Activated CD8-positive, alpha-beta T cell treated with anti-CD3 and anti-CD28 coated beads for 36 hours (primary cell): ENCODE measurements at places on chromosomes 5 and 9.
A peak's percentile ranks its signal among the peaks of the same experiment; 100 is the strongest.

GRCh38 chr5:1794901-1795290 is 4.7 kb downstream of the MRPL36 start:
- no peak for DNase-seq
- no peak overlapping the region for H3K27ac ChIP-seq
- peaks cover 28% of the 10 kb centered on the region for H3K36me3 ChIP-seq
- H3K4me3 ChIP-seq: no peak overlapping the region
- H3K4me1 ChIP-seq: peaks cover 79% of the 10 kb centered on the region

- no peak overlapping the region for H3K4me3 ChIP-seq
- H3K27me3 ChIP-seq: peaks cover 2% of the 10 kb centered on the region
- DNase-seq: no peak
- H3K27ac ChIP-seq: no peak overlapping the region
- H3K4me1 ChIP-seq: no peaks in the 10 kb centered on the region
Observed at GRCh38 chr5:2666081-2666480, 85.4 kb downstream of the IRX2 start.

- H3K27ac ChIP-seq: peak overlapping the region; percentile 86
- no peaks in the 10 kb centered on the region for H3K27me3 ChIP-seq
- peak overlapping the region; percentile 77 for H3K4me3 ChIP-seq
- no peaks in the 10 kb centered on the region for H3K36me3 ChIP-seq
Observed at GRCh38 chr5:8456846-8457186, 587.9 kb downstream of the MTRR start.

GRCh38 chr9:20512106-20512505 is 110.2 kb downstream of the MLLT3 start:
- peaks cover 78% of the 10 kb centered on the region for H3K4me1 ChIP-seq
- no peak for DNase-seq
- H3K4me3 ChIP-seq: no peak overlapping the region
- H3K27me3 ChIP-seq: no peaks in the 10 kb centered on the region

GRCh38 chr9:136806631-136807201 is 1.0 kb upstream of the RABL6 start:
- H3K27me3 ChIP-seq: no peaks in the 10 kb centered on the region
- H3K4me3 ChIP-seq: peak overlapping the region; percentile 89
- peak overlapping the region; percentile 95 for H3K27ac ChIP-seq
- H3K36me3 ChIP-seq: peaks cover 15% of the 10 kb centered on the region
- DNase-seq: no peak

DNA sequence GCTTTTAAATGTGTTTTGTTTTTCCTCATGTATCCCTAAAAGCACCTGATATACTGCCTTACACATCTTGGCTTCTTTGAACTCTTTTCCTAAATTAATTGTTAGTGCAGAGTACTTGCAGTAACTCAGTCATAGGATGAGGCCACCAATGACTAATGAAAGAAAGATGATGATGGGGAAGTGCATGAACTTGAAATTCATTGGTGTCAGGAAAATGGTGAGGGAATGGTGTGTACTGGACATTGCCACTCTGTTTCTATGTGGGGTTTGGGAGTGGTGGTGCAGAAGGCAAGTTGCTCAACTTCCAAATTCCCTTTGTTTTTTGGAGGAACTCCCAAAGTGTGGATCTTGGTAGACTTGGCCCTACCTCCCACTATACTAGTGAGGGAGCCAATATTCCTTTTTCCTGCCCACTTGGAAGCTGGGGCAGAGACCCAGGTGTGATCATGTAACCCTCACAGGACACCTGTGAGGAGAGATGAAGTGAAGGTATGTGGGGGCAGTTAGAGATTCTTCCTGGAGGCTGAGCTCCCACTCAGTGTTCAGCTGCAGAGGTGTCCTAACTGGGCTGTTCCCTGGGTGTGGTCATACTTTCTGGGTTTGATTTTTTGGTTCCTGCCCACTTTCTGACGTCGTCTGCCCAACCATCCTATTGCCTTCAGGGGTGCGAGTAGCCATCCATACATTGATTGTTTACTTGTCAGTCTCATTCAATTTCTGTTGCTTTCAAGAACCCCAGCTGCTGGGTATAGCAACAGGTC is 298.5 kb downstream of the MAST4 start:
- H3K36me3 ChIP-seq: no peaks in the 10 kb centered on the region
- DNase-seq: no peak
- no peak overlapping the region for H3K27ac ChIP-seq
- H3K4me1 ChIP-seq: no peaks in the 10 kb centered on the region

DNA sequence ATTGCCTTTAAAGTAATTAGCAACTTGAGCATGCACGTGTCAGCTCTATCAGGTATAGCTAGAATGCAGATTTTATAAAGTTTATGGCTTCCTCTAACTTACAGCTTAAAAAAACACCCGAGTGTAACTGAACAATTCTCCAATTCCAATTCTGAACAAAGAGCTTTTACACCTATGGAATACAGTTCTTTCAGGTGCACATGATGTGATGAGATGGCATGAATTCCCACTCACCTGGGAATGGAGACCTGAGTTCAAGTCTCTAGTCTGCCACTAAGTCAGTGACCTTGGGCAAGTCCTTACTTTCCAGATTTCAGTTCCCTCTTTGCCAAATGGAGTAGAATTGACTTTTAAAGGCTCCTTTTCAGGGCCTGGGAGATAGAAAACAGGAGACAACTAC is 1.8 kb downstream of the ZFAND5 start:
- H3K36me3 ChIP-seq: peaks cover 43% of the 10 kb centered on the region
- peak overlapping the region; percentile 97 for H3K4me3 ChIP-seq
- no peaks in the 10 kb centered on the region for H3K27me3 ChIP-seq
- no peak for DNase-seq

GRCh38 chr9:126663661-126664072 is 49.9 kb downstream of the LMX1B start:
- H3K27ac ChIP-seq: no peak overlapping the region
- peaks cover 25% of the 10 kb centered on the region for H3K27me3 ChIP-seq
- no peaks in the 10 kb centered on the region for H3K4me1 ChIP-seq

- no peak for DNase-seq
- H3K27me3 ChIP-seq: no peaks in the 10 kb centered on the region
- H3K36me3 ChIP-seq: peaks cover 9% of the 10 kb centered on the region
- H3K27ac ChIP-seq: no peak overlapping the region
- no peak overlapping the region for H3K4me3 ChIP-seq
Observed at GRCh38 chr9:76103531-76104315, 213.2 kb downstream of the PCSK5 start.

- H3K36me3 ChIP-seq: no peaks in the 10 kb centered on the region
- peaks cover 3% of the 10 kb centered on the region for H3K4me1 ChIP-seq
- H3K27ac ChIP-seq: no peak overlapping the region
- peaks cover 35% of the 10 kb centered on the region for H3K27me3 ChIP-seq
- DNase-seq: no peak
- H3K4me3 ChIP-seq: no peak overlapping the region
Observed at GRCh38 chr9:136189394-136190236, 15.3 kb downstream of the LHX3 start.

DNA sequence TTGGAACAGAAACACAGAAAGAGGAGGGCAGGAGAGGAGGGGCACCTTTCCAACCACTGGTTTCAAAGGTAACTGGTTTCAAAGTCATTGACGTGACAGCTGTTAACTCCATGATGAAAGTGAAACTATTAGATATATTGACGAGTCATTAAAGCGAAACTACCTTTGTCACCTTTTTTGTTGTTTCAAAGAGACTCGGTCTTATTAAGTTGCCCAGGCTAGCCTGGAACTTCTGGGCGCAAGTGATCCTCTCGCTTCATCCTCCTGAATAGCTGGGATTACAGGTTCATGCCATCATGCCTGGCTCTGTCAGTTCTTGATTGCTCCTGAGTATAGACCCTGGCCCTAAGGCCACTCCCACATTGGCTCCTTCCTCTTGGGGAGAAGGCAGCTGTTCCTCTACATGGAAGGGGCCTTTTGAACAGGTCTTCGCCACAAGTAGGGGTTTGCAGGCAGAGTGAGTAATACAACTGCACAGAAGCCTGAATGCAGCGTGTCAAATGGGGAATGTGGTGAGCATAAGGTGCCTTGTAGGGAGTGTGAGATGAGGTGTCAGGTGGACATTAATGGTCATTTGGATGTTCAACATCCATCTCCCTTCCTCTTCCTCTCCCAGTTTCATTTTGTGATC is 3.4 kb upstream of the F12 start:
- H3K4me1 ChIP-seq: peaks cover 40% of the 10 kb centered on the region
- H3K4me3 ChIP-seq: peak overlapping the region; percentile 18
- peak overlapping the region; percentile 70 for H3K27ac ChIP-seq
- DNase-seq: peak; percentile 46
- H3K27me3 ChIP-seq: no peaks in the 10 kb centered on the region
- no peaks in the 10 kb centered on the region for H3K36me3 ChIP-seq

DNA sequence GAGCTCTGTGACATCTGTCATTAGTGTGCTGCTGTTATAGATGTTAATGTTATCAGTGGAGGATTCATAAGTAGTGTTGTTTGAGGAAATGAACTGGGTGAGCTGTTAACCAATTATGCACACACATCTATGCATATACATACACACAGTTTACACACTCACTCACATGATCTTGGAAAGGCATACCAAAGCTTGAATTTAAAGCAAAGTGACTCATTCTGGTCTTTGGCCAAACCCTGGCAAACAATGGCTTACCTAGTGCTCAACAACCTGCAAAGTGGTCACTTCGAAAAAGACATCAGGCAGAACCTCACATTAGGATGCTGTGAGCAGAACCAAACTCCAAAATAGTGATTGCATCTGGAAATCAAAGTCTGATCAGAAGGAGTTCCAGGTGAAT is 1037.3 kb upstream of the CDH6 start:
- no peaks in the 10 kb centered on the region for H3K36me3 ChIP-seq
- H3K27ac ChIP-seq: no peak overlapping the region
- no peaks in the 10 kb centered on the region for H3K27me3 ChIP-seq
- H3K4me1 ChIP-seq: no peaks in the 10 kb centered on the region
- DNase-seq: no peak
- H3K4me3 ChIP-seq: no peak overlapping the region

DNA sequence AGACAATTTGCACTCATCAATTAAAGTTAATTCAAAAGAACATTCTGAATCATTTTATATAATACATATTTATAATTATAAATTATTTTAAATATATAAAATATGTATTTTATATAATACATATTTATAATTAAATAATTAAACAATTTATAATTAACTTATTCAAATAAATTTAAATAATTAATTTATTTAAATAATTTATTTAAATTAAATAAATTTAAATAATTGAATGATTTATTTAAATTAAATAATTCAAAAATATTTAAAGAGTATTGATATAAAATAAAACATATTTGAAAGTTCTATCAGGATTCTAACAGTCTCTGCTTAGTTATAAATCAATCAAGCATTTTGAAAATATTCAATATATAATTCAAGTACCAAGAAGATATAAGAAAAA is 775.5 kb upstream of the CTNND2 start:
- DNase-seq: no peak
- H3K27me3 ChIP-seq: no peaks in the 10 kb centered on the region
- no peak overlapping the region for H3K4me3 ChIP-seq
- no peaks in the 10 kb centered on the region for H3K36me3 ChIP-seq

- H3K4me1 ChIP-seq: no peaks in the 10 kb centered on the region
- peaks cover 3% of the 10 kb centered on the region for H3K27me3 ChIP-seq
- DNase-seq: no peak
- no peak overlapping the region for H3K4me3 ChIP-seq
Observed at GRCh38 chr9:72396247-72397091, 31.5 kb upstream of the ZFAND5 start.

DNA sequence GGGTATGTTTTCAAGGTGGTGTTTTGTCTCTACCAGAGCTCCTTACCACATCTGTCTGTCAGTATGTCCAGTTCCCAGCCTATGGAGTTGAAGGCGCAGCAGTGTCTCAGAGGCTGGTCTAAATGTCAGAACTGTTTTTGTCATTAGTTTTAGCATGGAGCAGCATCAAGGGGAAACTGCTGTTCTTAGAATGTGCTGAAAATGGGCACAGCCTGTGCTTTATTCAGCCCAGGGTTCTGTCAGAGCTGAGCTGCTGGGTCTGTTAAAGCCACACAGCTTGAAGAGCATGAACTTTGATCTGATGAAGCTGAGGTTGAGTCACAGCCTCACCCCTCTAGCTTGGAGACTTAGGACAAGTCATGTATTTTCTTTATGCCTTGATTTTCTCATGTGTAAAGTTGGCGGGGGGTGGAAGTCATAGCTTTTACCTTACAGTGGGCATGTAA is 71.9 kb downstream of the RALGPS1 start:
- peaks cover 73% of the 10 kb centered on the region for H3K27me3 ChIP-seq
- peak overlapping the region; percentile 19 for H3K4me3 ChIP-seq
- peaks cover 40% of the 10 kb centered on the region for H3K4me1 ChIP-seq
- peak; percentile 66 for DNase-seq
- peak overlapping the region; percentile 51 for H3K27ac ChIP-seq
- H3K36me3 ChIP-seq: peaks cover 5% of the 10 kb centered on the region

- no peaks in the 10 kb centered on the region for H3K27me3 ChIP-seq
- H3K36me3 ChIP-seq: peaks cover 37% of the 10 kb centered on the region
- H3K27ac ChIP-seq: no peak overlapping the region
- no peak for DNase-seq
- no peak overlapping the region for H3K4me3 ChIP-seq
Observed at GRCh38 chr5:79691007-79691406, 1.4 kb downstream of the CMYA5 start.

- H3K4me1 ChIP-seq: peaks cover 14% of the 10 kb centered on the region
- peak; percentile 65 for DNase-seq
- peaks cover 31% of the 10 kb centered on the region for H3K27me3 ChIP-seq
Observed at GRCh38 chr9:98575379-98576346, 133.1 kb downstream of the GABBR2 start.

- H3K4me3 ChIP-seq: no peak overlapping the region
- H3K27ac ChIP-seq: no peak overlapping the region
- no peaks in the 10 kb centered on the region for H3K4me1 ChIP-seq
- no peaks in the 10 kb centered on the region for H3K36me3 ChIP-seq
Observed at GRCh38 chr9:30713243-30713642, 1671.2 kb upstream of the ACO1 start.

- DNase-seq: no peak
- H3K27me3 ChIP-seq: no peaks in the 10 kb centered on the region
- H3K4me1 ChIP-seq: no peaks in the 10 kb centered on the region
- H3K27ac ChIP-seq: no peak overlapping the region
- no peak overlapping the region for H3K4me3 ChIP-seq
Observed at GRCh38 chr5:166695326-166695725, 1596.1 kb upstream of the WWC1 start.

DNA sequence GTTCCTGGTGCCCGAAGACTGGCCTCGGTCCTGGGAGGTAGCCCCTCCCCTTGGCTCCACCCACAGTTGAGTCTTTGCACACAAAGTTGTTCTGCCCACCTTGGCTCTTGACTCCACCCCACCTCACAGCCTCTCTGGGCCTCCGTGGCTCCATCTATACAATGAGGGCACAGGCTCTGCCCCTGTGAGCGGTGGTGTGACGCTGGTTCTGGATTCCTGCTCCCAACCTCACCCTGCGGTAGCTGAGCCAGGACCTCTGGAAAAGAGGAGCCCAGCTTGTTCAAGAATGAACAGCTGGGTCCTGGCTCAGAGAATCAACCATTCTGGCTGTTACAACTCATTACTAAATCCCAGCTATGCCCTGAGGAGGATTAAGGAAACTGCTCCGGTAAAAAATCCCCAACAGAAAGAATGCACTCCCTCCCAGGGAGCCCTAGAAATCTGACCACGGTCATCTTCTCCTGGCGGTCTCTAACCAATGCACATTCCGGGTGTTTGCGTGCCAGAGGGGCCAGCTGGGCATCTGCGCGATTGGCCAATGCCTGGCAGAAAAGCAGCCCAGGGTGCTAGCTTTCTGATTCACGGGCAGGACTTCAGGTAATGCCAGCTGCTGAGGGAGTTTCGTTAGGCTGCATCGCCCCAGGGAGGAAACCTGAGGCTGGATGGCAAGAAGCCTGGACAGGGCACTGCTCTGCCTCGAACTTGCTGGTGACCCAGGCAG is 9.9 kb upstream of the GRHPR start:
- H3K36me3 ChIP-seq: no peaks in the 10 kb centered on the region
- H3K27me3 ChIP-seq: no peaks in the 10 kb centered on the region
- H3K4me3 ChIP-seq: no peak overlapping the region
- peaks cover 25% of the 10 kb centered on the region for H3K4me1 ChIP-seq
